ENCODE measurements at places on chromosomes 11 and 22. TPM values are rescaled to one million over a fixed set of nuclear protein-coding genes. Genes with fewer than 3 reads are reported as not detected.

The THY1 gene
- 14.7 TPM for total RNA-seq

The RPS3 gene
- 4,590 TPM for total RNA-seq

The TEX54 gene
- not detected for total RNA-seq

The IFITM1 gene
- 0.17 TPM for total RNA-seq

The PGA5 gene
- not detected for total RNA-seq

The ACR gene
- not detected for total RNA-seq

The FAM83F gene
- not detected for total RNA-seq

The GUCY1A2 gene
- 0.05 TPM for total RNA-seq

The CABP4 gene
- not detected for total RNA-seq

All from A549 treated with dexamethasone at 1 μM for 4 hours (cell line).